ENCODE measurements at places on chromosomes 7 and 10. TPM values are rescaled to one million over a fixed set of nuclear protein-coding genes. Genes with fewer than 3 reads are reported as not detected.

GRCh38 chr10:27838361-27838760, 92.7 kb upstream of the MKX start:
- DNase-seq: no peak

- DNase-seq: no peak
These were observed 109.7 kb downstream of the VIPR2 start for GRCh38 chr7:159034988-159035387.

- DNase-seq: no peak
These were observed 130.8 kb downstream of the WNT2 start for GRCh38 chr7:117192108-117192507.

DNA sequence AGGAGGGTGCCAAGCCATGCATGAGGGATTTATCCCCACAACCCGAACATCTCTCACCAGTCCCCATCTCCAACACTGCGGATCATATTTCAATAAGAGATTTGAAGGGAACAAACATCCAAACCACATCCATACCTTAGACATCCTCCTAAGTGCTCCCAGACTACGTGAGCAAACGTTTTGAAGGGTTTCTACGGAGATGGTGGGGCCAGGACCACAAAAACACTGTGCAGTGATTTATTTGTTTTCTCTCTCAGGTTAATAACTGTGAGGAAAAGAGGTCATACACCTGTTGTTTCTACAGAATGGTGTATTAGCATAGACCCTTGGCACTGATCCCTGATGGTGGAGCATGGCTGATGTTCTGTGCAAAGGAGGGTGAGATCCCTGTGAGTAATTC, 277.8 kb downstream of the FRMD4A start:
- no peak for DNase-seq

DNA sequence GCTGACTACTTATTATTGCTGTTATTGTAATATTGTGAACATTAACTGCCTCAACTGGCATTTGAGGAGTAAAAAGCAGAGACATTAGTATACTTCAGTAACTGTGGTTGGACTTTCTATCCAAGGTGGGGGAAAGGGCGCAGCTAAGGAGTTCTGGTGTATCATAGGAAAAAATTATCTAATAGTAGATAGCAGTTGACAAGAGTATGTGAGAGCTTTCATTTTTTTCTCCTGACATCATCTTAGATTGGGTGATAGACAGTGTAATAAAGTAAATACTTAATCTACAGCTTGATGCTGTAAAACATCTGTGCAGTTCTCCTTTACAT, 68.9 kb downstream of the PHTF2 start:
- no peak for DNase-seq

DNA sequence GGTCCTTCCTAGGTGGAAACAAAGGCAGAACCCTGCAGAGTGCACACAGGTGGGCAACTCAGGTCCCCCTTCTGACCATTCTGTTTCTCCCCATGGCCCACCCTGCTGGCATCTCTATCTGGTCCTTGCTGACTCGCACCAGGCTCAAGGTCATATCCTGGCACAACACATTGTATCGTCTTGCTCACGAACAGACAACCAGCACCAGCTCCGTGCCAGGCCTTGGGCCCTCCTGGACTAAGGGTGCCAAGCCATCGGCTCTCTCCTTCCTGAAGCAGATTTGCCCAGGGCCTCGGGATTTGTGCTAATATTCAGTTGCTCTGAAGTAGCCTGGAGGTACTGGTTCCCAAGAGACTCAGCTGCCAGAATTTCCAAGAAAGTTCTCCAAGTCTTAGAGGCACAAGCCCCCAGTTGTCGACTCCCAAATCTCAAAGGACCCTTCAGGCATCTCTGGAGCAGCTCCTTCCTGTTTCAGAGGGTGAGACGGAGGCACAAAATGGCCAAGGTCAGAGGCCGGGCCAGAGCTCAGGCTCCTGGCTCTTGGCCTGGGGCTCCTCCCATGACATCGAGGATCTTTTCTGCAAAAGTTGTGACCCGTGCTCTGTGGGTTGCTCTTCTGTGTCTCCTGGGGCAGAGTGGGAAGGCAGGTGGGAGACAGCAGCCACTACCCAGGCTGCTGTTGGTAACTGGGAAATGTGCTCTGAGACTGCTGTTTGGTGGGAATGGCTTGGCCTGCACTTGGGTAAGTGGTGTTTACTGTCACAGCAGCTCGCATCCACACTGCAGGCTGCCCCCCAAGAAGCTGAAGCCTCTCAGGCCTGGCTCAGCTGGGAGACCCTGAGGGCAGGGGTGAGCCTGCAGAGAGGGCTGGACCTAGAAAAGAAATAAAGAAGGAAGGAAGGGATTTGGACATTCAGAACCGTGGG, 121.3 kb downstream of the RGS10 start:
- DNase-seq: no peak

DNA sequence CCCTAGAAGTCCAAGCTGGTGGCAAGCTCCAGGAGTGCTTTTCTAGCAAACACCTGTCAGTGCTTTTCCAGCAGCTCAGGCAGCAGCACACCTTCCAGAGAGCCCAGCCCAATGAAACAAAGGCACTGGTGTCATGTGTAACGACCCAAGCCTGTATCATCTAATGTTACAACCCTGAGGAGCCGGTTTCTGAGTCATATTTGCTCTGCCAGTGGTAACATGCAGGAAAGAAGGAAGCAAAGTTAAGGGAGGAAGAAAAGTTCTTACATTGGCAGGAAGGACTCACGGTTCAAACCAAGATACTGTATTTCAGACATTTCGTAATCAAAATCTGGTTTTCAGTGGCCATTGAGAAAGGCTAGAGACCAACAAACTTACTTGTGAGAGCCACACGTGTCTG, at the start of gene ANKRD22:
Gene ANKRD22 (minus strand): TSS at position 139 of the 400 bp plus-strand sequence. CDS start 237 bp downstream, outside the sequence.
- peak; percentile 84 for DNase-seq

GRCh38 chr10:132328738-132329137, 3.3 kb upstream of the LRRC27 start:
- no peak for DNase-seq

DNA sequence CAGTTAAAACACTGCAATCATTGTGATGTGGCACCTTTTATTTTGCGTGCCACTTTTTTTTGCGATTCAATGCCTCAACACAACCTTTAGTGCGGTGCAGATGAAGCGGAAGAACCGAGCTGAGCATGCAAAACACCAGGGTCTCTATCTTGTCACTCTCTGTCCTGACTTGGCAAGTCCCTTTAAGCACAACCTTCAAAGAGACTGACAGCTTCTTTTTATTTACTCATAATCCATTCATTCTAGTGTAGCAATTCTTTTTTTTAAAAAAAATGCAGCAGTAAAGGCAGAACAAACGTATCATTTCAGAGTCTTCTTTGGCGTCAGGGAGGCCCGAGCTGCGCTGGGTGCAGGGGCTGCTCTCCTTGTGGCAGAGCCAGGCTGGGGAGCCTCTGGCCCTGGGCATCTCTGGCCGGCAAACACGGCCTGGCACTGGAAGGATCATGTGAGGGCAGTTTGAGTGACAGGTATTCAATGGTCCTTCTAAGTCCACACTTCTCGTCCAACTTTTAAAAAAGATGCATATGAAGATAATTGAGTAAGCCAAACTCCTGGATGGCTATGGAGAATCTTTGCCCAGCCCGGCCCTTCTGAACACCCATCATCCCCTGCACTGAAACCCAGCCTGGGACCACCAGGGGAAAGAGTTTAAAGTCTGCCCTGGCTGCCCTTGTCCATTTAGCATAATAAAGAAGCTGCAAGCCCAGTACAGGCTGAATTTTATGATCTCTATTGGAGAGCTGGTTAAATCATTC, 3.9 kb downstream of the PTF1A start:
- no peak for DNase-seq

GRCh38 chr10:74863551-74863950, 37.2 kb downstream of the KAT6B start:
- DNase-seq: no peak

- no peak for DNase-seq
These were observed 61.8 kb upstream of the EEPD1 start for GRCh38 chr7:36090976-36091873.

GRCh38 chr7:144641389-144642044, 194.3 kb downstream of the TPK1 start:
- DNase-seq: no peak

- no peak for DNase-seq
These were observed 3.5 kb downstream of the APBB1IP start for GRCh38 chr10:26441491-26442214.

- no peak for DNase-seq
These were observed 240.1 kb upstream of the PITRM1 start for GRCh38 chr10:3412646-3413045.

DNA sequence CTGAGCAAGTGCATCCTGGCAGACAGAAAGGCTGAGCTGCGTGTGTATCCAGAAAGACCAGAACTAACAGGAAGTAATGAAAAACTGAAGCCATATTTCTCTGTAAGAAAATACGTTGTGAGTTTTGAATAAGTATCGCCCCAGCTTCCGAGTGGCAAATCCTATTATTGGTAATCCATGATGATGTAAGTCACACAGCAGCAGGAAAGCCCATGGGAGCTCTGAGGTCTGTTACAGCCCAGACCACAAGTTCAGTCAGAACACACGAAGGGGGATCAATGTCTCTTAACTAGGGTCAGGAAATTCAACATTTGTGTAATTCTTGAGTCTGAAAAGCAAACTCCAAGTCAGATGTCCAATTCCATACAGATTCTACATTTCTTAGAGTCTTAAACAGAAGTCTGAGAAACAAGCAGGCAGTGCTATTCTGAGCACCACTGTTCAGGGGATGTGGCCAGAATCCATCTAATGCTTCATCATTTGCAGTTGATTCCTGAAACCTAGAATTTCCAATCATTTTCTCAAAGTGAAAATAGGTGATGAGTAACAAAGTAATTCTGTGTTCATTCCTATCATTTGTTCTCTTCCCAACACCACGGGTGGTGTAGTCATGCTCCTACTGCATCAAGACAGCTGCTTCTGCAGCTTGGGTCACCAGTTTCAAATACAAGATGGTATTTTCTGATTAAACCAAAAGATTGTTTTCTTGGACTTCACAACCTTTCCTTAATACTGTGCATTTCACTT, at the start of gene LRIT2:
Gene LRIT2 (minus strand): TSS at position 118 of the 747 bp plus-strand sequence. CDS start 24 bp downstream, at position 94.
- DNase-seq: no peak

GRCh38 chr10:68981074-68981473, 7.5 kb upstream of the KIFBP start:
- no peak for DNase-seq

- DNase-seq: no peak
These were observed 193.9 kb upstream of the BMPER start for GRCh38 chr7:33711231-33712019.

- DNase-seq: no peak
These were observed 8.4 kb upstream of the TRDMT1 start for GRCh38 chr10:17209881-17210280.

DNA sequence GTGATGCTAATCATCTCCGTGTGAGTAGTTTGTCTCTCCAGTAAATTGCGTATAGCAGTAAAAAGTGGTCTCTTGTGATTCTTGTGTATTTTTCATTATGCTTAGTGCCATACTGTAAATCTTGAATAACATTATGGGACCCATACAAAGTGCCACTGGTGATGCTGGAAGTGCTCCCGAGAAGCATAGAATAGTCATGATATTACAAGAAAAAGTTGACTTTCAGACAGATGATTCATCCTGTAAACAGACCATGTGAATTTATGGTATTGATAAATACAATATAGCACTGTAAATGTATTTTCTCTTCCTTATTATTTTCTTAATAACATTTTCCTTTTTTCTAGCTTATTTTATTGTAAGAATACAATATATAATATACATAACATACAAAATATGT, 74.6 kb upstream of the CDK6 start:
- DNase-seq: no peak

DNA sequence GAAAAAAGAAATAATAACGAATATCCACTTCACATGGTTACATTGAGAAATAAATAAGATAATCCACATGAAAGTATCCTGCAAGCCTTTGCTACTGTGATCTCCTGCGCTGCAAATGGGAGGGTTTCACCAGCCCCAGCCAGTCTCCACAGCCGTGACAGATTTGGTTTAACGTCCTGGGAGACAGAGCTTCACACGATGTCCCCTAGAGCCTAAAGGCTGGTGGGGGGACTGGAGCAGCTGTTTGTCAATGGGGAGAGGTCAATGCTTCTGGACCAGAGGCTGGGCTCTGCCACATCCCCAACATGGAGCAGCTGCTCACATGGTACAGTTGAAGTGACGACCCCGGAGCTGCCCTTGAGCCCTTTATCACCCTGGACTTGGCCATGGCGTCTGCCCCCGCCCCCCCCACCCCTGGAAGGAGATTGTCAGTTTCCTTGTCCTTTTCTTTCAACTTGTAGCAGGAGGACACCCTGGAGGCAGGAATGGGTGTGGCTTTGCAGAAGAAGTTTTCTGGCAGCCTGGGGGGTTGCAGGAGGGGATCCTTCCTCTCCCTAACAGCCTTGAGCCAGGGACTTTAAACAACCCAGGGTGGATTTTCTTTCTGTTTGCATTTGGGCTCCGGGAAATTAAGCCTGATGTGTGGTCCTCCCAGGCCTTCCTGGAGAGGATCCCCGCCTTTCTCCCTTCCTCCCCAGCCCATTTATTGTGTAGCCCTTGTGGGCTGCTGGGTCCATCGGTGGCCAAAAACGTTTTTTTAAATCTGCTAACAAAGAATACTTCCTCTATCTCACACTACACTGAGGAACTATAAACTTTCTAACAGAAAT, 37.0 kb upstream of the MXI1 start:
- no peak for DNase-seq

DNA sequence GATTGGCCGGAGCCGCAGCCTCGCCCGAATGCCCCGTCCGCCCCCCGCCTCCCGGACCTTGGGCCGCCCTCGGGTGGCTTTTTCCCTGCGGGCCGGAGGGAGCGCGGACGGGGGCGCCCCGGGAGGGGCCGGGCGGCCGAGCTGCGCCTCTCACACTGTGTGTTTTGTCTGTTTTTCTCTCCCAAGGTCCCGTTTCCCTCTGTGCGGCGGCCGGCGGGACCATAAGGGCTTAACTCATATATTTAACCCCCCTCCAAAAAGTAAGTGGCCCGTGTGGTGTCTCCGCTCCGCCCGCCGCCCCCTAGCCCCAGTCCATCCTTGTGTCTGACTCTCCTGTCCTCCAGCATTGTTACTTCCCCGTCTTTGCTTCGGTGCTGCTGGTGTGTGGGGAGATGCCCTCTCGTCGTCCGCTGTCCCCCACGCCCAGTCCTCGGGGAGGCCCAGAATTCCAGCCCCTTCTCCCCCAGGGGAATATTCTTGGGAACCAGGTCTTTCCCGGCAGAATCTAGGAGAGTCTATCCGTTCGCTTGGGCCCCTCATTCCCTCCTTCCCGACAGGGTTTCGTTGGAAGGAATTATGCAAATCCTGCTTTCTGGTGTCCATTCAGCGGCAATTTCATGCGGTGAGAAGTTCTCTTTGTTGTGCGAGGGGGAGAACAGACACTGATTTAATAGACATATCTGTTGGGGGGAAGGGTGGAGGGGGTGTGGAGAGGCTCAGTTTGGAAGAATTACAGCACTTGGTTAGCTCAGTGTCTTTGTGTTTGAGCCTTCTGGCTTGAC, 1.3 kb downstream of the LCOR start:
- DNase-seq: no peak

GRCh38 chr7:43485580-43485979, 97.3 kb upstream of the STK17A start:
- no peak for DNase-seq

MYH16 gene
- 0.57 TPM for total RNA-seq

PRKCQ gene
- total RNA-seq: 0.54 TPM

PLEKHA8 gene
- total RNA-seq: 13.6 TPM

HTR5A gene
- total RNA-seq: not detected

PARD3 gene
- total RNA-seq: 46.3 TPM

PILRA gene
- 1.8 TPM for total RNA-seq

CCL24 gene
- total RNA-seq: not detected

RBP3 gene
- not detected for total RNA-seq

UPK3B gene
- 2.3 TPM for total RNA-seq

CRHR2 gene
- total RNA-seq: not detected

OGDHL gene
- 16.3 TPM for total RNA-seq

NODAL gene
- total RNA-seq: 0.30 TPM

GCC1 gene
- total RNA-seq: 17.9 TPM

MMD2 gene
- total RNA-seq: not detected

All from HCT116 (cell line).